Hypothalamus (tissue), 51 donors: ENCODE measurements at places on chromosomes 3 and 15.

DNA sequence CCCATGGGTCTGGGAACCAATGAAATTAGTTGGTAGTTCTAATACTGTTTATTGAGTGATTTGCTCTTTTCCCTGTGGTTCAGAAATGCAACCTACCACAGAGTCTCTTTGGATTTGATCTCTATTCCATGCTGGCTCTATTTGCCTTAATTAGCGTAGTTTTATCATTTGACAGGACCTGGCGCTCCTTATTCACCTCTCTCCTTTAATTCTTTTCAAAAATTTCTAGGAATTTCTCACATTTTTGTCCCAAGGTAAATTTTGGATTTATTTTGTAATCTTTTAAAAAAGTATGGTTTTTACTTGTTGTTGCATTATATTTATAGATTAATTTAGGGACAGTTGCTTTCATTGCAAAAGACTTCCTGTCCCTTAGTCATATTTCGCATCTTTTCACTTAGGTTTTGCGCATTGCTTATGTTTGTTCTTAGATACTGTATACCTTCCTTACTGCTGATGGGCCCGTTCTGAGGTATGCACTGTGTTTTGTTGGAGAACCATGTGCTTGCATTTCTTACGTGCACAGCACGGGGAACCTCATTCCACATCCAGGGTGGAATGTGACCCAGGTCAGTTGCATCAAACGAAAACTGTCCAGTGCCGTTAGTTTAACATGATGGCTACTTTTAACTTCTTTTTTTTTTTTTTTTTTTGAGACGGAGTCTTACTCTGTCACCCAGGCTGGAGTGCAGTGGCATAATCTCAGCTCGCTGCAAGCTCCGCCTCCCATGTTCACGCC is 27.0 kb downstream of the SENP5 start:
- DNase-seq, result no peak

DNA sequence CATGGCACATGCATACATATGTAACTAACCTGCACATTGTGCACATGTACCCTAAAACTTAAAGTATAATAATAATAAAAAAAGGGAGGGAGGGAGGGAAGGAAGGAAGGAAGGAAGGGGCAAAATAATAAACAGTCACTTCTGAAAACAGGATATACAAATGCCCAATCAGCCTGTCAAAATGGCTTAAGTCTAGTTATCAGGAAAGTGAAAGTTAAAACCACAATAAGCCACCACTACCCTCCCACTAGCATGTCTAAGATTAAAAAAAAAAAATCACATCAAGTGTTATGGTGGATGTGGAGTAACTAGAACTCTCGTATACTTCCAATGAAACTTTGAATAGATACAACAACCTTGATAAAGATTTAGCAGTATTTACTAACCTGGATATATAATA is 145.6 kb upstream of the GMNC start:
- DNase-seq, result no peak

GRCh38 chr15:81480645-81481053 is 106.6 kb upstream of the TMC3 start:
- DNase-seq, result no peak

DNA sequence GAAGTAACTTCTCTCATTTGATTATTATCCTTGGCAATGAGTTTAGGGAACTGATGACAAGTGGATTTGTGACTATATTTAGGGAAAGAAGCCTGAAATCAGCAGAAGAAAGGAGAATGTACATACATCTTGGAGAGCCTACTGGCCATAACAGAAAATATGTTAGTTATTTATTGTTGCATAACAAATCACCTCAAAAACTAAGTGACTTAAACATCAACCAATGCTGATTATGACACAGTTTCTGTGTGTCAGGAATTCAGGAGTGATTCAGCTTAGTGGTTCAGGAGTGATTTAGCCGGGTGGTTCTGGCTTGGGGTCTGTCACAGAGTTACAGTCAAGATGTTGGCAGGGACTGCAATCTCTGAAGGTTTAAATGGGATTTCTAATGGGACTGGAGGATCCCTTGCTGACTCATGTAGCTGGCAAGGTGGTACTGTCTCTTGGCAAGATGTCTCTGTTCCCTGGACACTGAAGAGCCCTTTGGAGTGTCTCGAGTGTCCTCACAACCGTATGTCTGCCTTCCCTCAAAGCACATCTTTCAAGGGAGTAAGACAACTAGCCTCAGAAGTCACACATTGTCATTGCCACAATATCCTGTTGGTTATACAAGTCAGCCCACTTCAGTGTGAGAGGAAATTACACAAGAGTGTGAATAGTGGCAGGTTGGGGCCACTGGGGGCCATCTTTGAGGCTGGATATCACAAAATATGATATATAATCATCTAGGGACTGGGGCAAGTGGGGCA is 248.9 kb downstream of the SV2B start:
- DNase-seq, result no peak

GRCh38 chr3:50442945-50443579 is 60.4 kb downstream of the CACNA2D2 start:
- no peak for DNase-seq

GRCh38 chr15:100147828-100148227 is 193.9 kb downstream of the ADAMTS17 start:
- DNase-seq, result no peak

DNA sequence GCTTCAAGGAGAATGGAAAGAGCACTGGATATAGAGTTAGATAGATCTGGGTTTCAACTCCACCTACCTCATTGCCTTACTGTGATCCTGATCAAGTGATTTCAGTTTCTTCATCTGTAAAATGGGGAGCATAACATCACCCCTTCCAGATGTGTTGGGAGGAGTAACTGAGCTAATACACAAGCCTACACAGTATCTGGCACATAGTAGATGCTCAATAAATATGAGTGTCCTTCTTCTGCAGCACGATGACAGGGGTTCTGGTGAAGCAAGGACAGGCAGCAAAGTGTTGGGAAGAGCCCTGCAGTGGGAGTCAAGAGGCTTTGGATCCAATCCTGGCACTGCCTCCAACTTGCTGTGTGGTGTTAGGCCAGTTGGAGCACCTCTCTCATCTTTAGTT is 270.0 kb downstream of the UACA start:
- no peak for DNase-seq

DNA sequence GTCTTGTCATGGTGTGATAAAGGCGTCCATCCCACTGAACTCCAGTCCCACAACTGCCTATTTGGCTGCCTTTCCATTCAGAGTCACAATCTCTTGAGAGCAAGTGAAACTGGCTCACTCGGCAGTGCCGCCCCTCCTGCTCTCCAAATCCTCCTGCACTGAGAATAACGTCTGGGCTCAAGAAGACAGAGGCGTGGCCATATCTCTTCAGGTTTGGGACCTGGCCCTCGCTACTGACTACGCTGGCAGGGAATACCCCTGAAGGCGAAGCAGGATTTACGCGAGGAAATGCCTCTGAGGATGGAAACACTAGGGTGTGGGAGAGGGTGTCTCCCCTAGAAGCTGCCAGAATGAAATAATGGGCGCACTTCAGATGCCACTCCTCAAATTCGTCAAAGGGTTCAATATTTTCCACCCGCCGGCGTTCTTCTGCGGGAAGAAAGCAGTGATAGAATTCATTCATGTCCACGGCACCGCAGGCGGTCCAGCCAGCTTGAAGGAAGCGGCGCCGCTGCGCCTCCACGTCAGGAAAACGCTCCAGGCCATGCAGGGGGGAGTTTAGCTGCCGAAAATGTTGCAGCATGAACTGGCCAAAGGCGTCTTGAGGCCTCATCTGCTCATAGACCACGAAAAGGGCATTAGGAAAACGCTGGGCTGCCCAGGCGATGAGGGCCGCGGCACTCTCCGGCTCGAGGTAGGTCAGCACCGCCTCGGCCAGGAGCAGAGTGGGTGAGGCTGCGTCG is 985 bp downstream of the LCMT2 start:
- DNase-seq, result peak; percentile 53

DNA sequence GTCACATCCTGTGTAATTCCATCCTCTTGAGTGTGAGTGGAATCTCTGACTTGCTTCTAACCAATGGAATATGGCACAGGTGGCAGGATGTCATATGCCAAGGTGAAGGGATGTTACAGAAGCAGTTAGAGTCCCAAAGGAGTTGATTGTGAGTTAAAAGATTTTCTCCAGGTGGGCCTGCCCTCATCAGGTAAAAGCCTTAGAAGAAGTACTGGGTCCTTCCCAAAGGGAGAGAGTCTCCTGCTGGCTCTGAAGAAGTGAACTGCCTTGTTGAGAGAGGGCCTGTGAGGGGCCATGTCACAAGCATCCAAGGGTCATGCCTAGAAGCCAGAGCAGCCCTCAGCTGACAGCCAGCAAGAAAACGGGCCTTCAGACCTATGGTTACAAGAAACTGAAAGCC is 13.1 kb downstream of the CMTM7 start:
- DNase-seq, result no peak

DNA sequence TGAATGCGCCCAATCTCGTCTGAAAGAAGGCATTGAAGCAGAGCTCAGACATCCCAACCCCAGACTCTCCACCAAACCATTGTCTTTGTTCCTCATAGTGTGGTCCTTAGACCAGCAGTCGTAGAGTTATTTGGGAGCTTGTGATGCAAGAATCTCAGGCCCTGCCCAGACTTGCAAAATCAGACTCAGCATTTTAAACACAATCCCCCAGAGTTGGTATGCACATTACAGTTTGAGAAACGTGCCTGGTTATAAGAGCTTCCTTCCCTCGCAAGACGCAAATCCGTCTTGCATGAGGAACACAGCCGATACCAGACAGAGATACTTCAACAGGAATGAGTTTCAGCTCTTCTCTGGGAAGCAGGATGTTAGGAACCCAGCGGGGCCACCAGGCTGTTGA is 38.9 kb upstream of the IREB2 start:
- no peak for DNase-seq

GRCh38 chr15:48406911-48407310 is 75.7 kb downstream of the DUT start:
- no peak for DNase-seq

GRCh38 chr3:131036986-131037385 is 10.3 kb downstream of the NEK11 start:
- no peak for DNase-seq

DNA sequence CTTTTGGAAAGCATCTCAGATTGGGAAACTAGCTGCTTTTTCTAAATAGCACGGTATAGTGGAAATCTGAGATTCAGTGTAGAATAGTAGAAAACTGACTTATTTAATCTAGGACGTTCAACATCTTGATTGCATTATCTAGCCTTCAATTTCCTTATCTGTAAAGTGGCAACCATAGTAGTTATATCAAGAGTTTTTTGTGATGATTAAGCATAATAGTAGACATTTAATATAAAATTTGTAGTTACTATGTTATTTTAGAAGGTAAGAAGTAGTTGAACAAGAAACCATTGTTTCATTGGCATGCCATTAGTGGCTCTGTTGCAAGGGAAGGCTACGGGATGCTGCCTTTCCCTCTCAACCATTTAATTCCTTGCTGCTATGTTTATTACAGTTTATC is 367.3 kb downstream of the NAALADL2 start:
- no peak for DNase-seq

- DNase-seq, result no peak
Observed at GRCh38 chr3:50506169-50506568, 2.7 kb upstream of the CACNA2D2 start.

GRCh38 chr3:184477940-184478339 is 83.6 kb upstream of the EPHB3 start:
- DNase-seq, result no peak

DNA sequence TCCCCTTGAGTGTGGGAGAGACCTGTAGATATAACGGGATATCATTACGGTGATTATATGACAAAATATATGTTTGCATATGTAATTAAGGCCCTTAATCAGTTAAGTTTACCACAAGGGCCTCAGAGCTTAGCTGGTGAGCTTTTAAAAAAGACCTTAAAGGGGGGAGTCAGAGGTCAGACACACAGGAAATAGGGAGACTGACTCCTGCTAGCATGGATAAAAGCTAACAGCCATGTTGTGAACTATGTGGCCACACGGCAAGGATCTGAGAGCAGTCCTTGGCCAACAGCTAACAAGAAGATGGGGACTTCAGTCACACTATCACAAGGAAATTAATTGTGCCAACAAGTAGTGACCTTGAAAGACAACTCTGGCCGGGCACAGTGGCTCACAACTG is 3.1 kb downstream of the STAG1 start:
- DNase-seq, result no peak

DNA sequence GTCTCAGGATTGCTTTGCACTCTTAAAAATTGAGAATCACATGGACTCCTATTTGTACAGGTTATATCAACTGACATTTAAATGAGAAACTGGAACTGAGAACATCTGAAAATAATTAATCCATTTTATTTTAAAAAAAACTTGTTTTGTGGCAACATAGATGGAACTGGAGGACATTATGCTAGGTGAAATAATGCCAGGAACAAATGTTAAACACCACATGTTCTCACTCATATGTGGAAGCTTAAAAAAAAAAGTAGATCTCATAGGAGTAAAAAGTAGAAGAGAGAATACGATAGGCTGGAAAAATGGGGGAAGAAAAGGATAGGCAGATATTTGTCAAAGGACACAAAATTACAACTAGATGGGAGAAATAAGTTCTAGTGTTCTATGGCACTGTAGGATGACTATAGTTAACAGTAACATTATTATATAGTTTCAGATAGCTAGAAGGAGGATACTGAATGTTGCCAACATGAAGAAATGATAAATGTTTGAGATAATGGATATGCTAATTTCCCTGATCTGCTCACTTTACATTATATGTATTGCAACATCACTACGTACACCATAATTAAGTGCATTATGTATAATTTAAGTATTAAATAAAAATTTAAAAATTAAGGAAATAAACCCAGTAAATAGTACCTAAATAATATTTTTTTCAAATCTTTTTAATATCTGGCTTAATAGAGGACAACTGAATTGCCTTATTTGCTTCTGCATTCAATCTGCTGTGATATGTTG is 100.5 kb upstream of the TSPAN3 start:
- DNase-seq, result no peak

DNA sequence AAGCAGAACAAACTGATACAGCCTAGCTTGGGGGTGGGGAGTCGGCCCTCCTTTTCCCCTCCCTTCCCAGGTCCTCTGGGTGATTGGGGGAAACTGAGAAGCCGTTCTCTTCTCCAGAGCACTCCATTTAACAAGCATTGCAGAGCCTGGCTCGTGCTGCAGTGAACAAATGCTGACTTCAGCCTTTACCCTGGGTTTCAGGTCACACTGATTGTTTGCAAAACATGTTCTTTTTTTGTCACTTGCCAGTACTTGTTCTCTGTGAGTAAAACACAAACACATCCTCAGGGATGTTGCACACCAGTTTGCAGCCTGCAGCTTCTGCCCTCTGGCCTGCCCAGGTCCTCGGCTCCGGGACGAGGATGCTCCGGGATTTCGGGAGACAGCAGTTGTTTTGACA is 132.8 kb downstream of the PGPEP1L start:
- DNase-seq, result no peak

DNA sequence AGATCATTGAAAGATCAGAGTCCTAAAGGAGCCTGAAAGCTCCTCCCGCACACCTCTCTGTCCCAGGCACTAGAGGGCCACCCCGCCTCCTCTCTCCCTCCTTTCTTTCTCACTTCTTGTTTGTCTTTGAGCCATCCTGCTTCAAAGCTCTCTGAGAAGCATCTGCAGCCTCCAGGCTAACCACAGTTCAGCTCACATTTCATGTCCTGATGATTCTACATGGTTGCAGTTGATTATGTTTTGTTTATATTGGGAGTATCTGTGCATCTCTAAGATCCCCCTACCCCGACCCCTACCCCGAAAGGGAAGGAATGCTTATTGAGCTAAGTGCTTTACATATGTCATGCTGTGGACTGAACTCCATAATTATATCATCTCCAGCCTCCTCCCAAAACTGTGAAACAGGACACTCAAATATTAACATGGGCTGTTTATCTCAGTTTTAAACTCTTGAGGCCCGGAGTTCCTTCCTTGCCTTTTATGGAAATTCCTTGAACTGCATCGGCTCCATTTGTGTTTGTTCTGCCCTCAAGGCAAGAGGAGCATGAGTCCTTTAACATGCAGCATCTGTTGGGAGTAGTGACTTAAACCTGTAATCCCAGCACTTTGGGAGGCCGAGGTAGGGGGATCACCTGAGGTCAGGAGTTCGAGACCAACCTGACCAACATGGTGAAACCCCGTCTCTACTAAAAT is 30.9 kb downstream of the MGLL start:
- no peak for DNase-seq
